ENCODE measurements at places on chromosomes 6 and 20. TPM values are rescaled to one million over a fixed set of nuclear protein-coding genes. Genes with fewer than 3 reads are reported as not detected.

DNA sequence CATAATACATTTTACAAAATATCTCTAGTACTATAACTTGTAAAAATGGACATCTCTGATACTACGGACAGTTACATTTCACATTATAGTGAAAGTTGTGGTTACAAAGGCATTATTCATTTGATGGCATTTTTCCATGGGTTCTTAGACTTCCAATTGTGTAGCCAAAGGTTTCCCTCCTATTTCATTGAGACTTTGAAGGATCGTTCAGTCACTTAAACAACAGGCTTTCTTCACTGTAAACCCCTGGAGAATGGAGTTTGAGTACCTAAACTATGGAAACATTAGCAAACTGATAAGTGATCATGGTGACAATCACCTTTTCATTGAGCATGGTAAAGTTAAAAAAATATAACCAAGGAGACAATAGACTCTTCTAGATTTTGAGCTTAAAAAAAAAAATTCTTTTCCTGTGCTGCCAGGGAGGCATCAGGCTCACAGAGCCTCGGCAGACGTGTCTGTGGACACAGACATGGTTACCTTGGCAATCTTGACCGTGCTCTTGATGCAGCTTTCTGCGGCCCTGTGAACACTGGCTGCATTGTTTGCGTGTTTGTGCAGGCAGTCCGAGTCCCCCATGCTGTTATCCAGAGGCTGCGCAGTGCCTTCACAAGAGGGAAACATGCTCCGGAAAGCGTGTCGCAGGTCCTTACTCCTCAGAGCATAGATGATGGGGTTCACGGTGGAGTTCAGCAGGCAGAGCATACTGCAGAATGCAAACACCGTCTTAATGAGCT is 22.6 kb downstream of the CNR1 start:
- DNase-seq = no peak

DNA sequence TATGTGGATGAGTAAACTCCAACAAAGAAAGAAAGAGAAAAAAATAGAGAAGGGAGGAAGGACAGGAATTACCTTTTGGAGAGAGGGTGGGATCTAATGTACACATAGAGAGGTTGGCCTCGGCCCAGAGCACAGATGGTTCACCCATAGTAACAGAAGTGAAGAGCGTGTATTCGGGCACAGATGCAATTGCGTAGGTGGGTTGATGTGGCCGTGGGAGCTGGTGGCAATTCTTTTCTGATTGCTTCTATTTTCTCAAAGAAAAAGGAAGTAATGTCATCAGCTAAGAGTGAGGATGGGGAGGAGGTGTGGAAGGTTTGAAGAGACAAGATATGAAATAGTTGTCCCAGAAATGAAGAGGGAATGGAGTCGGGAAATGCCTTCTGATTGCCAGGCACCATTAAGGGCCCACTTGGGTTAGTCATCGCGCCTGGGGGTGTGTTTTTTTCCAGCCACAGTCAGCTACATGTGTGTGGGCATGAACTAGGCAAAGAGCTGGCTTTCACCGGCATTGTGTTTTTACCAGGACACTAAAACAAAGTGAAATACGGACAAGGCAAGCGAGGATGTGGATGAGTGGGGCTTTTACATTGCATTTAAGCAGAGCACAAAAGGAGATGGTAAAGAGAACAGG is 158.7 kb downstream of the SYNE1 start:
- DNase-seq = no peak

DNA sequence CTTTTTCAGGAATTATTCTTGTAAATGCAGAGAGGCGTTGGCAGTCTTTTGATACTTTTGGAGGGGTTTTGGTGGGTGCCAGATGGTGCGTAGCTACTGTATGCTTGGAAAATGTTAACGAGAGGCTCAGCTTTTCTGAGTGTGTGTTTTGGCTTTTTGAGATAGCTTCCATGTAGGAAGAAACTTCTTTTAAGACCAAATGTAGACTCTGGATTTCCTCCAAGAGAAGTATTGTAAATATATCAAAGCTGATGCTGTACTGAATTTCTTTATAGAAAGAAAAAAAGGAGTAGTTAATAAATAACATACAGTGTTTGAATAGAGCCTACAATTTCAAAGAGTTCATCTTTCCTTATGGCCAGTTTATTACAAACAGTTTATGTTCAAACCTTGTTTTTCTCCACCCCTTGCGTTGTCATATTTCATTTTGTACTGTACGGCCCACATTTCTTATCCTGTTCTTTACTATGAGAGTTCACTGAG is 16.7 kb downstream of the TIAM2 start:
- no peak for DNase-seq

The CDH4 gene
- not detected for total RNA-seq
